ENCODE measurements at places on chromosomes 2 and 18. TPM values are rescaled to one million over a fixed set of nuclear protein-coding genes. Genes with fewer than 3 reads are reported as not detected.

The FAM237A gene
- total RNA-seq = not detected

The PKDCC gene
- total RNA-seq = not detected

The TCF4 gene
- total RNA-seq = 181 TPM

The TTR gene
- total RNA-seq = not detected

The POMC gene
- not detected for total RNA-seq

The FSHR gene
- total RNA-seq = not detected

The IGFBP2 gene
- total RNA-seq = not detected
